ENCODE measurements at places on chromosomes 6 and 20.

DNA sequence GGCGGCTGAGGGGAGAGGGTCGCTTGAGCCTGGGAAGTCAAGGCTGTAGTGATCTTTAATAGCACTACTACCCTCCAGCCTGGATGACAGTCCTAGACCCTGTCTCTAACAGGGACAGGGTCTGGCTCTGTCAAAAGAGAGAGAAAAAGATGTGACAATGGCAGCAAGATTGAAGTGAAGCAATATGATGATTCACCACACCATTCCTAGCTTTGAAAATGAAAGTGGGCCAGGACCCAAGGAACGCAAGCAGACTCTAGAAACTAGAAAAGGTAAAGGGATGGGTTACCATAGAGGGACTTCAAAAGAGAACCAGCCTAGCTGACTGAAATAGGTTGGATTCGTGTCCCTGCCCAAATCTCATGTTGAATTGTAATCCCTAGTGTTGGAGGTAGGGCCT lies 426.9 kb downstream of the HTR1B start:
- no peak for DNase-seq

DNA sequence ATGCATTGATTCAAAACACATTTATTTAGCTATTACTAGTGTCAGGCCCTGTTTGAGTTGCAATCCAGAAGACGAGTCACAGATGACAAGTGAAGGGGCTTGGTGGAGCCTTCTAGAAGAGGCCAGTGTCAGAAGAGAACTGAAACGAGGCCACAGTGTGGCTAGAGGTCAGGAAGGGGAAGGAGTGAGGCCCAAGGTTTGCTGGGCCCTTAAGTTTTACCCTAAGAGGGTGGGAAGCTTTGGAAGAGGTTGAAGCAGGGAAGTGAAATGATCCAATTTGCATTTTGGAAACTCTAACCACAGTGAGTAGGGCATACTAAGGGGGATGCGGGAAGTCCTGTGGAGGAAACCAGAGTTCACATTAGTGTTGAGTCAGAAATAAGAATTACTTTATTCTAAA lies 25.0 kb downstream of the TTK start:
- DNase-seq, result no peak

- no peak for DNase-seq
Measured at GRCh38 chr20:50837532-50838321, 42.9 kb downstream of the BCAS4 start.

DNA sequence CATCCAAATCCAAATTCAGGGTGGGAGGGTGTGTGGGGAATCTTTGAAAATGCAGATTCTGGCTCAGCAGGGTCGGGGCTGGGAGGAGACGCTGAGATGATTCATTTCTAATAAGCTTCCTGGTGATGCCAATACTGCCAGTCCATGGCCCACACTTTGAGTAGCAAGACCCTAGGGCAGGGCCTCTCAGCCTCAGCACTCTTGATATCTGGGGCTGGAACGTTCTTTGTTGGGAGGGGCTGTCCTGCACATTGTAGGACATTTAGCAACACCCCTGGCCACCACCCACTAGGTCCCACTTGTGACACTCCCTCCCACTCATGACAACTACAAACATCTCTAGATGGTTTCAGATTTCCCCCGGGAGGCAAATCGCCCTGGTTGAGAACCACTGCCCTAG lies 191.0 kb downstream of the ZDHHC14 start:
- no peak for DNase-seq

DNA sequence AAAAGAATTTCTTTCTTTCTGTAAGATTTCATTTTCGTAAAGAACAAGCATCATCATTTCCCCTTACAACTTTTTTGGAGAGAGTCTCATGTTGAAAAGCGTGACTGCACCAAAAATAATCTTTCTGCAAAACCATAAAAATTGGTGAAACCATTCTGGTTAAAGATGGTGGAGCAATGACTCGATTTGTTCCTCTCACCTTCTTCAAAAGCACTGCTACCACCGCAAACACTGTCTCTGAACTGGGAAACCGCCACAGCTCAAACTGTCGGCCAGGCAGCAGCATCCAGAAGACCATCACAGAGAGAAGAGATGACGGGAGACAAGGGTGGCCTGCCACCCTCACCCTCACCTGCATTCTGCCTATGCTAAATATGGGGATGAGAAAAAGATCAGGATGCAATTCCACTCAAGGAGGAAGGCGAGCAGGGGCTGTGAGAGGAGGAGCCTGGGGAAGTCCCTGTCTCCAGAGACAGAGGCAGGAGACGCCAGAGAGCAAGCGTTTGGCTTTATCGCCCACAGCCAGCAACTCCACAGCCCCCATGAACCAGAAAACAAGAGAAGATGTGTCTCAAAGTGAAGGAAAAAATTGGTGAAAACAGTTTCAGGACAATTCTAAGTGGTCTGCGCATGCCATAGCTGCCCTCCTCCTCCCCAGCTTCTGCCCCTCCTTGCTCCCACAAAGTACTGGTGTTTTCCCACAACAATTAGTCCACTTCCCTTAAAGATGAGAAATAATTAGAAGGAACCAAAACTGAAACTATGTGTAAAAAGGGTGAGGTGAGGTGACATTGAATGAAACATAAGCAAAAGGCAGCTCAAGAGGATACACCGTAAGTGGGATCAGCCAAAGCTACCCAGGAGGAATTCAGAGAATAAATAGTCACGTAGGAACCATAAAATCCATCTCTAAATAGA lies 255.5 kb downstream of the KIF16B start:
- DNase-seq, result no peak

DNA sequence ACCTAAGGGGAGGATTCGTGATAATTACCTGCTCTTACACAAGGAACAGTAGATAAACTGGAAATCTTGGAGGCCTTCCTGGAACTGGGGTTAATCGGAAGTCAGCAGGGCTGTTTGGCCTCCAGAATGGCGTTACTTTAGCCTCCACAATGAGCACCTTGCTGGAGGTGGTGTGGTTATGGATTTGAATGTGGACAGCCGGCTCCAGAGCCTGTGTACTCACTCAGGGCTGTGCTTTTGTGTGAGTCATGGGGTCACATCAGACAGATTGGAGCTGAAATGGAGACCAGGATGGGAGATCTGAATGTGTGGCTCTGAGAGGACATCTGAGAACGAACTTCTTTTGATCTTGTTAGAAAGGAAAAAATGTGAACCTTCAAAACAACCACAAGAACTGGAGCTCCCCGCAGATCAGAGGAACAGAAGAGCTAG lies 30.4 kb downstream of the IGF2R start:
- DNase-seq, result no peak

DNA sequence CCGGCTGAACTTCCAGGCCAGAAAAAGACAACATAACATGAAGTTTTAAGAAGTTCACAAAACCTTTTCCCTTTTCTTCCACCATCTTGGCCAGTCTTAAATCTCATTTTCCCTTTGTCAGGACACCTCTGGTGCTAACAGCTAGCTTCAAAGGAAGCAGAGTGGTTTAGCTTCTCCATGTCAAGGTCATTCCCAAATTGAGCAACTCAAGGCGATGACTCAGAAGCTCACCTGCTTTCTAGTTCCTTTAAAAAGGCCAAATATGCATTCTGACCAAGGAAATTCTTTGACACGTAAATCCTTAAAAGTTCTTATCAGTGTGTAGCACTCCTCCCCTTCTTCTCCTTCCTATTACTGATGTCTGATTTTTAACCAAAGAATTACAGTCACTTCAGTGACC lies 69.6 kb upstream of the VGLL2 start:
- DNase-seq, result no peak

DNA sequence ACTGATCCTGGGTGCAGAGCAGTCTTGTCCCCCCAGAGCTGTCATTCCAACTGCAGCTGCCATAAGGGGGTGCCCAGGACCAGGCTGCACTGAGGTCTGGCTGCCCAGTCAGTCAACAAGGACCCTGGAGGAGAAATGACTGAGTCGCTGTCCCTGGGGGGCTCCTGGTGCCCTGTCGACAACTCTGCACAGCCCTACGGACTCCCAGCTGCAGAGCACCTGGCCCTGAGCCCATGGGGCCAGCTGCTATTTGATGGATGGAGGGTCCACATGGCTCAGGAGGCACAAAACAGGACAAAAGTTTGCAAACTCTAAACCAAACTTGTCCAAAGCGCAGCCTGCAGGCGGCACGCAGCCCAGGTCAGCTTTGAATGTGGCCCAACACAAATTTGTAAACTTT lies 46.3 kb upstream of the RPS6KA2 start:
- no peak for DNase-seq

GRCh38 chr6:108117427-108118358 lies 43.2 kb upstream of the OSTM1 start:
- no peak for DNase-seq

DNA sequence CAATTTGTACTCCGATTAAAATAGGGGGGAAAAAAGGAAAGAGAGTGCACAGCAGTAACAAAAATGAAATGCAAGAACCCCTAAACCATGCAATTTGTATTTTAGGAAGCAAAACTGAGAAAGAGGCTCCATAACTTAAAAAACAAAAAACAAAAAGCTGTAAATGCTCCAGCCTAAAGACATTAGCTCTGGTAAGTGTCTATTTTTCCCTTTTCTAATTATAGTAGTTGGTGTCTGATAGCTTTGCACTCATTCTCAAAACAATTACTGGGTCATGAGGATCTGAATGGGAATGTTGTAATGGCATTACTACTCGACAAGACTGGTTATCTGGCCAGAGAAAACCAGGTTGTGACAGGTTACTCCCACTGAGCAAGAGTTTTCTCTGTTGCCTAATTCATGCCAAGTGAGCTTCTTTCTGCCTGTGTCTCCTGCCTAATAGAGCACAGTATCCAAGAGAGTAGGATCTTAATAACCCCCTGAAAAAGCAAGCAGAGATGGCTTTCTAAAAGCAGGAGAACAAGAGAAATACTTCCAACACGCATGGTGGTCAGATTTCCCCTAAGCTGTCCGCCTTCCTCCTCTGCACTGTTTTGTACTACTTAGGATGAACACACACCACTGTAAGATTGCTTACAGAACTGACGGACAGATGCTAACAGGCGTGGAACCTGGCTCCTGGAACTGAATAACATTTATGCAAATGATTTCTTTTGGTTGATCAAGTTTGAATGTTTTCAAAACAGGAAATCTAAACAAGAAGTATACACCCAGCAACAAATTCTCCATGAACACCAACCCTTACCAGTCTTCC lies 86.4 kb downstream of the FKBP5 start:
- DNase-seq, result no peak

GRCh38 chr20:57266291-57267157 lies at the start of gene BMP7:
Gene BMP7 (minus strand): TSS chr20:57266641. CDS start chr20:57266122, 519 bp downstream.
- no peak for DNase-seq
